Activated T-helper 9 cell treated with anti-CD3 and anti-CD28 coated beads, Interleukin-2, amount 50 U/mL, for 16 hours (primary cell): ENCODE measurements at places on chromosomes 12 and 14.

- DNase-seq: no peak
These were observed 553.8 kb downstream of the CCER1 start for GRCh38 chr12:90401185-90401584.

GRCh38 chr12:46383654-46384450, 11.3 kb upstream of the SLC38A2 start:
- peak; percentile 63 for DNase-seq

- DNase-seq: no peak
These were observed 34.0 kb downstream of the MVK start for GRCh38 chr12:109607618-109608017.

GRCh38 chr14:102819176-102819628, 42.0 kb downstream of the TRAF3 start:
- peak; percentile 68 for DNase-seq

- no peak for DNase-seq
These were observed 1.3 kb upstream of the OR4M1 start for GRCh38 chr14:19771895-19772430.

DNA sequence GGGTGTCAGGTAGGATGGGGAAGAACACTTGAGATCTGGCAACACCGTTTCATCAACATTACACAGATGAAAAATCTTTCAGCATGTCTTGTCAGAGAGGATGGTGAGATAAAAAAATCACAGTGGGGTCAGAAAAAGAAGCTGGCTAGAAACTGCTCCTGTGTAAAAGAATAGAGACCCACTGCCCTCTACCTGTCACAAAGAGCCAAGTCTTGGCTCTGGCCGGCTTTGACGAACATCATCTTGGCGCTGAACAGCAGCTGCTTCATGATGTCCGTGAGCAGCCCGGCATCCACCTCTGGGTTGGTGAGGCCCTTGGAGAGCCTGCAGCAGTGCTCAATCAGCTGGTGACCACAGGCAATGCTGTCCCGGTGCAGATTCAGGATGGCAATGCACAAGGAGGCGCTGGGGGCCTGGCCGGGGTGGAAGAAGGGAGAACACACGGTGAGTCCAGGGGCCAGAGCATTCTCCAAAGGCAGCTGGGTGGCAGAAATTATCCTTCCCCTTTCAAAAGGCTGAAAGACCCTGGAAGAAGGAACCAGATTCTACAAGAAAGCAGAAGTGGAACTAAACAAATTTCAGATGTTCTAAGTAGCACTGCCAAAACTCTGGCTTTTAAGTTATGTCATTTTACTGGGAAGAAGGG, 50.2 kb downstream of the ZFYVE26 start:
- DNase-seq: no peak

GRCh38 chr12:52351196-52352059, 15.9 kb downstream of the KRT85 start:
- DNase-seq: no peak

DNA sequence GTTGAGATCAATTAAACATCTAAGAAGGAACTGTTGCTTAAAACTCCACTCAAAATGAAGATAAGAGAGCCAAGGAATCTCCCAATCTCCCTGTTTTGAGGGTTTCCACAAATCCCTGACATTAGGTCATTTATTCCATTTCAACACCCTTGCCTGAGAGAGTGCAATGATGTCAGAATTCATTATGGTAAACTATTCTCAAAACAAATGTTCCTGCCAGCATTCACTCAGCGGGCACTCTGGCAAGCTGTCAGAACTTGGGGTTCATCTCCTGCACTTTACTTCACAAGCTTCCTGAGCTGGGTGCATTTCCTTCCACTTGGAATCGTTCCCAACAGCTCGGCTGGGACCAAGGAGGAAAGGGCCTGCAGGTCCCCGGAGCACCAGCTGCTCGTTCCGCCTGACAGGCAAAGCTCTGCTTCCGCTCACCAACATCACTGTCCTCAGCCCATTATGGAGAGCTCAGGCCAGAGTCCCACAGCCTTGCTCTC, 117.8 kb downstream of the TTC7B start:
- no peak for DNase-seq

DNA sequence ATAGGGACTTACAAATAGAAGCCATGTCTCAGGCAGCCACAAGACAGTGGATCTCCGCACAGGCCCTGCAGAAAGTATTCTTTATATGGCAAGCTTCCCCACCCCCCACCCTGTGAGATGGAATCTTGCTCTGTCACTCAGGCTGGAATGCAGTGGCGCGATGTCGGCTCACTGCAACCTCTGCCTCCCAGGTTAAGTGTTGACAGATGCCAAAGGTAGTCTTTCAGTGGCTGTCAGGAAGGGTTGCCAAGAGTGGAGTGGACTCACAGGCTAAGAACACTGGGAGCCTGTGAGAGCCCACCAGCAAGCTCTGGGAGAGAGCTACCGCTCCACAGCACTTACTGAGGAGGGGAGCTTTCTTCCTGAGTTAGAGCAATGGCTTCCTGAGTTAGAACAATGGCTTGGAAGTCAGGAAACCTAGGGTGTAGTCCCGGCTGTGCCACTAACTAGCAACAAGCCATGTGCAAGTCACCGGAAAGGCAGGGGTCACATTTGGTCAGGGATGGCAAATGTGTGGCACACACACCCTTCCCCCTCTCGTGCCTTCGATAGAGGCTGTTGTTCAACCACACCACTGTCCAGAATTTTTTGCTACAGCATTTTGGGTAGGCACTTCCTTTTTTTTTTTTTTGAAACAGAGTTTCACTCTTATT, 2.6 kb downstream of the RNASE1 start:
- DNase-seq: no peak

DNA sequence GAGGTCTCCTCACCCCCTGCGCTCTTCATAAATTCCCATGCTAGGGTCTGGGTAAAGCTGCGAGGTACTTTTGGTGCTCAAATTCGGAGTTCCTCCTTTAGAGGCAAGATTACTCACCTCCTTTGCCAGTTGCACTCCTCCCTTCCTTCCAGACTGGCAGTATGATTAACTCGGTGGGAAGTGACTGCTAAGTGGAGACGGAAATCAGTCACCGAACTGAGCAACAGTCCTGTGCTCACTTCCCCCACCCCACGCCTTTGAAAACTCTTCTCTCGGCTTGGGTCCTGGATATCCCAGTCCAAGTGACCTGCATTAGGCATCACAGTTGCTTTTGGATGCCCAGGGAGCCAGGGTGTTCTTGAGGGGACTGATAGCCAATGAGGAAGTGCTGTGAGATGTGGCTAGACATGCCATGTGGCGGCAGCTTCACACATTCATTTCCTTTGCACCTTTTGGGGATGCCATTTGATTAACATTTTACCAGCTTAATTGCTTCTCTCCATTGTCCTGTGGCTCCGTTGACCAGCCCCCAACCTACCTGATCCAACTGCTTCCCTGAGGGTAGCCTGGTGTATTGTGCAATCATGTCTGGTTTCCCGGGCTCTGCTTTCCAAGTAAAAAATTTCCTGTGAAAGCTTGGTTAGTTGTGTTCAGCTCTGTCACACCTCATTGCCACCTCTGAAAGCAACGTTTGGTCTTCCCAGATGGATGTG, 840 bp downstream of the PNP start:
- peak; percentile 38 for DNase-seq

GRCh38 chr12:56152756-56153677, 630 bp downstream of the MYL6B start:
- DNase-seq: no peak

DNA sequence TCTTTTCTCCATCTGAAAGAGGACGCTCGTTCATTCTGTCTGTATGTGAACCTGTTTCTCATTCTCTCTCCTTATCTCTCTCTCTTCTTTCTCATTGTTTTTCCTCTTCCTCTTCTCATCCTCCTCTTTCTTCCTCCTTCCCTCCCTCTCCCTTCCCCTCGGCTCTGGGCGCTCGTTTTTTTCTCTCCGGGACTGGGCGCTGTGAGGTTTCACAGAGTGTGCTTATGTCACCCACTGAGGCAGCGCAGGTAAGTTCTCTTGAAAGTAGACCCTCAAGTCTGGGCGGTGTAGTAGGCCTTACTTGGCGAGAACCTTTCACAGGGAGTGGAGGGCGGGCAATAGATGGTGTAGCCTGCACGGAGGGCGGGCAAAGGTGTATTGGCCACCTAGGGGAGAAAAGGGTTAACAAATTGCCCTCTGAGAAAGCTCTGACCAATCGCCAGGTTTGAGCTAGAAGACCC, 4.5 kb upstream of the SIX1 start:
- DNase-seq: no peak

GRCh38 chr12:107459641-107460040, 226.0 kb upstream of the PWP1 start:
- DNase-seq: no peak

- DNase-seq: no peak
These were observed 691.4 kb upstream of the TBX3 start for GRCh38 chr12:115375186-115375991.

GRCh38 chr12:131641315-131641714, 69.6 kb upstream of the SFSWAP start:
- no peak for DNase-seq

- DNase-seq: no peak
These were observed 93.7 kb downstream of the VCPKMT start for GRCh38 chr14:50022661-50023060.

DNA sequence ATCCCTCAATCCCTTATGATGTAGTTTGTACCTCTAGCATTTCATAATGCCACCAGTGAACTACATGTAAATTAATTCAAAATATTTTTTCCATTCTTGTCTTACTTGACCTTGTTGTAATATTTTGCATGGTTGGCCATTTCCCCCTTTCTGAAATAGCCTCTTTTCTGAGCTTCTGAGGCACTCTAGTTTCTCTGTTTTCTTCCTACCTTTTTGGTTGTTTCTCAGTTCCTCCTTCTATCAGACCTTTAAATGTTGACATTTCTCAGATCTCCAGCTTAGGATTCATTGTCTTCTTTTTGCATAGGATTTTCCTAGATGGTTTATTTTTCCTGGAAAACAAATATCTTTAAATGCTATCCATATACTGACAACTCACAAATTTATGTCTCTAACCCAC, 9.8 kb upstream of the RMST start:
- no peak for DNase-seq

GRCh38 chr14:53180272-53181221, 27.4 kb upstream of the DDHD1 start:
- DNase-seq: peak; percentile 33

- DNase-seq: no peak
These were observed 29.6 kb downstream of the EEA1 start for GRCh38 chr12:92899386-92900001.

DNA sequence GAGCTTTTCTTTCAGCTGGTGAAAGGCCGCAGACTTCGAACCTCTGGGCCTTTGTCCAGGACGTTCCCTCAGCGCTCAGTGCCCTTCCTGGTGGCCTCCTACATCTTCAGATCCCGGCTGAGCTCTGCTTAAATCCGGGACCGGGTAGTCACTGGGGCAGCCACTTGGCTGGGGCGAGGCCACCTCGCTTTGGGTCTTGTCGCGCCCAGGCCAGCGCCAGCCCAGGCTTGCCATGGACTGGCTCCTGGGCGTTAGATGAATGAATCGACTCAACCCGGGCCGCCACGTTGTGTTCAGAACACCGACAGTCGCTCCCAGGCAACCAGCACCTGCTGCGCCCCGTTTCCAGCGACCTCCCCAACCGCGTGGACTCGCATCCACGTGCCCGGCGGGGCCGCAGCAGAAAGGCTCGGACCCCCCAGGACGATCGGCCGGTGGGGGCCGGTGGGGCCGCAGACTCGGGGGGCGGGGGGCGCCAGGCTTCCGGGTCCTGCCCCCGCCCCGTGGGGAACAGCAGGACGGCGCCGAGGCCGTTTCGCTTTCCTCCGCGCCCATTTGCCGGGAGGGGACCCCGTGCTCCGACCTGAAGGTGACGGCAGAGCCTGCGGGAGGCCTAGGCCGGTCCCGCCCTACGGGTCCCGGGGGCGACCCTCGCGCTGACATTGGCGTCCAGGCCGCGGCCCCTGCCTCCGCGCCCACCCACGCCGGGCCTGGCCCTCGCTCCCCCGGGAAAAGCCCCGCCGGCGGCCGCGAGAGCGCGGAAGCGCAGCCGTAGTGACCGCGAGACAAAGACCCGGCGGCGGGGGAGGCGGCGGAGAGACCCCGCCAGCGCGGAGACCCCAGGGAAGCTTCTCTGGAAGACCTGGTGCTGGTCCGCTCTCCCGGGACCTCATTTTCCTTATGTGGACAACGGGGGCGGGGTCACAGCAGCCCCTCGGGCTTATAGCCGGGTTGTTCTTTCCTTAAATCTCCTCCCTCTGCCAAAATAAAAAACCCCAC, 37.3 kb upstream of the RCOR1 start:
- DNase-seq: peak; percentile 39

GRCh38 chr14:106556665-106557289, 1030.4 kb downstream of the TMEM121 start:
- DNase-seq: peak; percentile 74

GRCh38 chr12:109900752-109901580, 892 bp downstream of the TCHP start:
- DNase-seq: no peak

DNA sequence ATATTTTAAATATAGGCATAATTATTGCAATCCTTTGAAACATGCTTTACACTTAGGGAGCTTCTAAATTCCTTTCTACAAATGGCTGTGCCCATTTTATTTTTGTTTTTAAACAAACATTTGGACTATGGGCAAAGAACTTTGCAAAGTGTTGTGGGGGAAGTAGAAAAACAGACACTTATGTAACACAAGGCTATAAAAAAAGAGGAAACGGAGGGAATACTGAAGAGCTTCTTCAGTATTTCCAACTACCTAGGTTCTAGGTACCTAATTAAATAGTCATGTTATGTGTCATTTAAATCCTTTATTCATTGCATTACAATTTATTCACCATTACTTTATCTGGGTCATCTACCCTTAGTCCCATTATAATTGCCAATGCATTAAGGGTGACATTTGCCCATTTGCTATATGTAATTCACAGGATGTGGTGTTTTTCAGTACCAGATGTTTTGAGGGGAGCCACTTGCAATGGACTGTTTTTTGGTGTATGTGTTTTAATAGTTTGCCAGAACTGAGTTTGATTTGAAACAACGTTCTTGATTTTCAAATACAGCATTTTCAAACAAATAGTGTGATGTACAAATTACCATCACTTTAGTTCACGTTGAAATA, 1.5 kb upstream of the MSRB3 start:
- no peak for DNase-seq

- no peak for DNase-seq
These were observed 985.3 kb upstream of the FLRT2 start for GRCh38 chr14:84544486-84545131.

- no peak for DNase-seq
These were observed 49.8 kb upstream of the USP15 start for GRCh38 chr12:62210422-62210821.

GRCh38 chr12:4763549-4763948, 43.3 kb downstream of the GALNT8 start:
- DNase-seq: no peak
